ENCODE measurements at places on chromosomes 6 and 20. TPM values are rescaled to one million over a fixed set of nuclear protein-coding genes. Genes with fewer than 3 reads are reported as not detected.

The MAD2L1BP gene
- 21.4 TPM for total RNA-seq

The GPR6 gene
- not detected for total RNA-seq

The HCRTR2 gene
- total RNA-seq = not detected

DNA sequence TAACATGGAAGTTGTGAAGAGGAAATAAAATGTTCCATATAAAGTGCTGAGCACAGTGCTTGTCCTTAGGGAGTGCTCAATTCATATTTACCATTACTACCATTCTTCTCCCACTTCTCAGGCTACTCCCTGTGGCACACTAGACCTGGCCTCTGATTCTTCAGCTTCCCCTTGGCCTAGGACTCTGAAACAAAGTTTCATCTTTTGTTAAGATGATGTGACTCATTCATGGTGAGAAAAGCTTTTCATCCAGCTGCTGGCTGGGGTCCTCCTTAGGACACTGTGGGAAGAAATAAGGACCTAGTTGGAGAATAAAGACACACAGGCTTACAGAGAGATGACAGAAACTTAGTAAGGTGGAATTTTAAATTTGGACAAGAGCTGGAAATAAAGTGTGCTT lies 314.8 kb downstream of the CDC5L start:
- no peak for DNase-seq

DNA sequence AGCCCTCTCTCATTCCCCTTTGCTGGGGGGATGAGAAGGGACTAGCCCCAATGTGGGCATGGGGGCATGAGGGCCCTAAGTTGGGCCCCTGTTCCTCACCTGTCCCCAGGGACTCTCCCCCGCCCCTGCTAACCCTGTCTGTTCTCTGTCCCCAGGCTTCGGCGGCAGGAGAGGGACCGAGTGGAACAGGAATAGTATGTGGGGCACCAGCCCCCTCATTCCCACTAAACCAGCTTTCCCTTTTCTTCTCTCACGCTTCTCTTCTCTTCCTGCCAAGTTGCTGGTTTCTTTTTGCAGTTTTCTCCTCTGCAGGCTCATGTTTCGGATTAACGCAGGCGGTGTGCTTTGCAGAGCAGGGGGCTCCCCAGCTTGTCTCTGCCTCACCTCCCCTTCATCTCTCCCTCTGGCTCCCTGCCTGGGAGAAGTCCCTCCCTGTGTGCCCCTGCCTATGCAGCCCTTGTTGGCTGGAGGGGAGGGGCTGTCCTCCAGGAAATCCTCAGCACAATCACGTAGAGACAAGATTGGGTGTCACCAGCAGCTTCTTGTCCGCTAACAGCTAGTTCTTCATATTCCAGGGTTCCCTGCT lies 7.9 kb downstream of the TMEM63B start:
- no peak for DNase-seq

- DNase-seq = no peak
These were observed 329.0 kb downstream of the ESR1 start for GRCh38 chr6:152136449-152136825.

Data from left cardiac atrium (tissue), 4 donors.